ENCODE measurements at places on chromosomes 3 and 15. TPM values are rescaled to one million over a fixed set of nuclear protein-coding genes. Genes with fewer than 3 reads are reported as not detected.

CFAP20DC gene
- total RNA-seq, result 1.1 TPM

DNA sequence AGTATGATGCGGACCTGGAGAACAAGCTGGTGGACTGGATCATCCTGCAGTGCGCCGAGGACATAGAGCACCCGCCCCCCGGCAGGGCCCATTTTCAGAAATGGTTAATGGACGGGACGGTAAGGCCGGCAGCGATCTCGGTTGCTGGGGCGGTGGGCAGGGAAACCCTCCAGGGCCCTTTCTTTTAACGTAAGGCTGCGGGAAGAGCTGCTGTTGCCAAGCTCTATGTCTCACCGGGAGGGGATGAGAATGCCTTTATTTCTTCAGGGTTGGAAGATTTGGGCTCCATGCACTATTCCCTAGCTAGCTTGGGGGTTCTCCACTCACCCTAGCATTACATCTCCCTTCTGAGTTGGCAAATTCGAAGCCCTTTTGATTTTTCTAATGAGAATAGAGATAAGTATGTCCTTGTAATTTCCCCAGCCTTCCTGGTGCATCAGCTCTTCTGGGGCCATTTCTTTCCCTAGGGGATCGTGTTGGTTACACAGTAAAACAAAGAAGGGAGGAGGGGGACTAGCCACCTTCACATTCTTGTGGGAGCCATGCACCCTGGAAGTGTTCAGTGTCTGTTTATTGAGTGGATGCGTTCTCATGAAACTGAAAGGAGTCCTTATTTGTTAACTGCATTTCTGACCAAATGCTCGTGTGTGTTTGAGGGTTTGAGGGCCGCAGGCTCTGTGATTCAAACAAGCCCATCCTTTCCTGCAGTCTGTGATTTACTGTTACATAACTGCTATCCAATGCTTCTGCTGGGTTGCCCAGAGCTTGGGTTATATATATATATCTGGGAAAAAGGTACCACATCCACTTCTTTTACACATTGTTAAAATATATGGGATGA, 982 bp downstream of the TAGLN3 start:
- DNase-seq, result no peak

- no peak for DNase-seq
These were observed 251.8 kb downstream of the MAGI1 start for GRCh38 chr3:65786890-65787289.

- peak; percentile 29 for DNase-seq
These were observed 2.8 kb downstream of the ADAMTS17 start for GRCh38 chr15:100338971-100339444.

LRRC15 gene
- not detected for total RNA-seq

DNA sequence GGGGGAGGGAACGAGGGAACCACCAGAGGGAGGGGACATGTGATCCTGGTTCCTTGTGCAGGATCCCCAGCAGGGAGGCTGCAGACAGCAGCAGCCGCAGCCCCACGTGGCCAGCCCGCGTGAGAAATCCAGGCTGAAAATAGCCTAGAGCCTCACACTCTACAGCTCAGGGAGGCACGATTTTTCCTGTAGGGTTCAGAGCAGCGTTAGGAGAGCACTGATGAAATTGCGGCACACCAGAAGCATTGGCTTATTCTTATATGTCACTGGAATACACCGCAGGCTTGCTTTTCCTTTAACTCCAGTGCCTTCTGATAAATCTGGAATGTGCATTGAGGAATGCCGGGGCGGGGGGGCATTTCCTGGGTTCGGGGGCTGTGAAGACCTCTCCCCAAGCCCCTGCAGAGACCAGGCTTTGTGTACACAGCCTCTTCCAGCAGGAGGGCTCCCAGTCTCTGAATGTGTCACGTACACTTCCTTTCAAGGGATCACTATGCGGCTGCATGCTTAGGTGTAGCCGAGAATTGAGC, 193.0 kb downstream of the ATP10A start:
- DNase-seq, result no peak

DNAJA4 gene
- total RNA-seq, result 6.7 TPM

EPHB3 gene
- total RNA-seq, result 0.54 TPM

DNA sequence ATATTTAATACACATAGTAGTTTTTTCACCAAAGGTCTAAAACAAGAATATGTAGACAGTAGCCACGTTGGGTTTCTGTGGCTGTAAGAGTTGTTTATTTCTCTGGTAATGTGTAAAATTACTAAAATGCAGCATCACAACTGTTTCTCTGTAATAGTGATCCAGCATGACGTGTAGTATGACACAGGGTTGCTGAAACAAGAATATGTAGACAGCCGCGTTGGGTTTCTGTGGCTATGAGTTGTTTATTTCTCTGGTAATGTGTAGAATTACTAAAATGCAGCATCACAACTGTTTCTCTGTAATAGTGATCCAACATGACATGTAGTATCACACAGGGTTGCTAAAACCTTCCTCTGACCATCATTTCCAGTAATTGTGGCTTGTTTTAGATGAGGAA, 153.6 kb upstream of the ZNF717 start:
- DNase-seq, result no peak

GRCh38 chr3:21216598-21216997, 534.4 kb downstream of the ZNF385D start:
- DNase-seq, result no peak

- DNase-seq, result no peak
These were observed 777 bp downstream of the RNU5B-1 start for GRCh38 chr15:65305150-65305758.

DNA sequence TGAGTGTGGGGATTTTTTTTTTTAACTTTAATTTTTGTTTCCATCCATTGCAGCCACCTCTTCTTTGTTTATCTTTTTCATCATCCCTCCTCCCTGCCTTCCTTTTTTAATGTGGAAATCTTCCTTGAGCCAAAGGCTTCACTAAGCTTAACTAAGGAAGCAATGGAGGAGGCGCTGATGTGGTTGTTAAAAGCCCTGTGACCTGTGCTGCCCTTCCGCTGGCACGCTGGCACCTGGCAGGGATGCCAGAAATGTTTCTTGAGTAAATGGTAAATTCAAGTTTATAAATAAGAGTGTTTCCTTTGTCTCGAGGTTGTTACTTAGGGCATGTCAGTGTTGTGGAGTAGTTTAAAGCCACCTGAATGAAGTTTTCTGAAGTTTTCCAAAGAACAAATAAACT, 69.4 kb downstream of the CRTC3 start:
- no peak for DNase-seq

PTX3 gene
- 2.2 TPM for total RNA-seq

PLS1 gene
- 2.4 TPM for total RNA-seq

MGLL gene
- total RNA-seq, result 52.2 TPM

- DNase-seq, result no peak
These were observed 11.7 kb downstream of the ATP2C1 start for GRCh38 chr3:130905551-130905950.

- no peak for DNase-seq
These were observed 14.5 kb upstream of the FAN1 start for GRCh38 chr15:30889196-30889595.

GRCh38 chr3:12470111-12470510, 14.2 kb upstream of the TSEN2 start:
- DNase-seq, result no peak

GRCh38 chr15:60916032-60916678, 312.9 kb downstream of the RORA start:
- no peak for DNase-seq

DNA sequence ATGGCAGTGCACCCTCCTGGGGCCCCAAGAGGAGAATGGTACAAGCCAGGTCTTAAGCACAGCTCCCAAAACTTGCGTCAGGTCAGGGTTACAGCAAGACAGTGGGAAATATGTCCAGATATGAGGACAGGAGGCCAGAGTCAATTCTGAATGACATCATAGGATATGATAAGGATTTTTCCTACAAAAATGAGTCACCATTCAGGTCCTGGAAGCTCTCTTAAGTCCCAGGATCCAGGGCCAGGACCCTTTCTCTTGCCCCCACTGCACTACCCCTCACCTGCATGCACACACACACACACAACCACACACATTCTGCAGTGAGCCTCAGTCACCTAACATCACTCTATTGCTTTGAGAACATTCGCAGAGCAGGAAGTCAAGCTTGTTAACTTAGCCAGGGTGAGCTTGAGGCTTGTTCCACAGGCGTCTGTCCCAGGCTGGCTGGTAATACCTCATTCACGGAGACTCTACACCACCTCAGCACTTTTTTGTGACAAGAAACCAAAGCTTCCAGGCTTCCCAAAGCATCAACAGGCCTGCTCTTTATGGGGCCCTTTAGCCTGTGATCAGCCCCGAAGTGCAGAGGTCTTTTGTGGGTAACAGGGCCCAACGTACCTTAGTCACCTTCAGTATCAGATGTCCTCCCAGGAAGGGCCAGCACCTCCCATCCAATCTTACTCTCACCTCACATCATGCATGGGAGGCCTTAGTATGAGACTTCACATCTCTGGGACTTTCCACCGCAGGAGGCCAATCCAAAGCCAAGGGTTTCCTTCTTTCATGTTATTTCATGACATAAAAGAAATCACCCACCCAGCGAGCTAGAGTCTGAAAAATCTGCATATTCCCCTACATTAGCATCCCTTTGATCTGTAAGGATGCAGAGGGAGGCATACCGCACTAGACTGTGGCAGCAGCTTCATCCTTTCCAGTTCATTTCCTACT, 74.0 kb upstream of the LIPC start:
- peak; percentile 14 for DNase-seq

- no peak for DNase-seq
These were observed 33.9 kb upstream of the ACAN start for GRCh38 chr15:88769161-88769971.

DNA sequence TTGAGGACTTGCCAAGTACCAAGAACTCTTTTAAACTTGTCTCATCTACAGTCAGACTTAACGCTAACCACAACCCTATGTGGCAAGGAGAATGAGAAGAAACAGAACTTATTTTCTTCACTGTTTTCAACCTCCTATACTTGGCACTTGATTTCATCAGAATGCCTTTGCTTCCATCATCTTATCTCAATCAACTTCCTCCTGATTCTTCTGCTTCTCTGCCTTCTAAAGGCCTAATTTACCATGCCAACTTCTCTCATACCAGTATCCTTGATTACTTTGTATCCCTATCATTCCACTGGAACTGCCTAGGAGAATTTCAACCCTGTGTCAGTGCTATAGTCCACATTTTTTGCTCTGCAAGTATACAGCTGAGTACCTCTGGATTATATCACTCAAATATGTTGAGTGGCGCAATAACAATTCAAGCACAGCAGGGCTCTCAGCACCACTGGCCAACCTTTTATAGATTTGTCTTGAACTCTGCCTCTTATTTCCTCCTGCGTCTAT, 413.6 kb downstream of the ROBO1 start:
- no peak for DNase-seq

DNA sequence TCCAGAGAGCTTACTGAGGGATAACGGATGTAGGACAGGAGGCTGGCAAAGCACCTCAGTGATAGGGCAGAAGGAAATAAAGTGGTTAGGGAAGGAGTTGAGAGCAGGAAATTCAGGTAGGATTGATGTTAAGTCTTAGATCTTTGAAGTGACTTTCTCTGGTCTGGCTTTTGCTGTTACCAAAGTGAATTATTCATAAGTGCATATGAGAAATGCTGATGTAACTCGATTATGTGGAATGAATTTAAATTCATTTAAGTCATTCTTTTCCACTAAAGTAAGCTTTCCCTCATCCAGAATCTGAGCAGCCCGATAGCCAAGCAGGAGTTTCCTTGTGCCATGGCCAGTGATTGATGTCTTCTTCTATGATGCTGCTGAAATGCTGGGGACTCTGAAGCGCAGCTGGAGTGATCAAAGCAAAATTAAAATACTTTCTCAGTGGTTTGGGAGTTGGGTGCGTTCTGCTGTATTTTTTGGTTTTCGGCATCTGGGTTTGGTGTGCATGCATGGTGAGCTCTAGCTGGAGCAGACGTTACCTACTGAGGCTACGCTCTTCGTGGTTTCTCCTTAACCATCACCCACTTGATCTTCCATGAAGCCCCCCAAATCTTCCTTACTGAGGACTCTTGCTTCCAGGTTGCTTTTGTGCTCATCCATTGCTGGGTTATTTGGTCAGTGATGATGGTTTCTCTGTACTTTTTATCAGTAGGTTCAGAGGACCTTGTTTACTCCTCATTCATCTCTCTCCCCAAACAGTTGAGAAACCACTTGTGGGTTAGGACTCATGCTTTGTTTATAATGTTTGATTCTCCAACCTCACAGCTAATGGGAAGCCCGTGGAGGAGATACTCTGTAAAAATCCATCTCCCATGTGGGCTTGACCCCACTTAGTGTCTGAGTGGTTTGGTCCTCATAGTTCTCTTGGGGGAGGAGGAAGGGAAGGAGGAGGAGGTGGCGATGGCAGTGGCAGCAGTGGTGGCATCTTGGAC, 72.5 kb downstream of the IGF1R start:
- DNase-seq, result no peak

ATP13A4 gene
- total RNA-seq, result 0.27 TPM

DNA sequence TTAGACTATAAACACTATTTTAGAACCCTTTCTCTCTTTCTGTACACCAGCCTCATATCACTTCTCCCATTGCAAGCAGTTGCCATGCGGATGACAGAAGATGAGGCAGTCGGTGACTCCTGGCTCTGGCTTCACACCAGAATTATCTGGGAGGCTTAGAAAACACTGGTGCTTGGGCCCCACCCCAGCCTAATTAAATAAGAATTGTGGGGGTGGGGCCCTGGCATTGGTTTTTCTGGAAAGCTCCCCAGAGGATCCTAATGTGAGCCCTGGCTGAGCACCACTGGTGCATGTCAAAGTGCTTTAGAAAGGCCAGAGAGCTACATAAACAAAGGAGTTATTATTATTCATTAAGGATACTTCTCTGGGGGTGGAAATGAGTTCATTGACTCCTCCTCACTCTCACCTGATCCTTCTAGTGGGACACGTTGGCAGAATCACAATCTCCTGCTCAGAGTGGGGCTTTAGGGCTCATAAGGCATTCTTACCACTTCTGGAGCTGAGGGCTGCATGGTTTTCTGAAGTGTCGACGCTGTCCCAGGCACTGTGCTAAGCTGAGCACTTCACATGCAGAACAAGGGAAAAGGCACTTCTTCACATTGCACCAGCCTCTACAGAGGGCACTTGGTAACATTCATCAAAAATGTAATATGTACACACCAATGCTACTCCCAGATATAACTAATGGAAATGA, 188.5 kb upstream of the TLE3 start:
- no peak for DNase-seq

GRCh38 chr3:114861666-114862065, 285.4 kb downstream of the ZBTB20 start:
- DNase-seq, result no peak

DNA sequence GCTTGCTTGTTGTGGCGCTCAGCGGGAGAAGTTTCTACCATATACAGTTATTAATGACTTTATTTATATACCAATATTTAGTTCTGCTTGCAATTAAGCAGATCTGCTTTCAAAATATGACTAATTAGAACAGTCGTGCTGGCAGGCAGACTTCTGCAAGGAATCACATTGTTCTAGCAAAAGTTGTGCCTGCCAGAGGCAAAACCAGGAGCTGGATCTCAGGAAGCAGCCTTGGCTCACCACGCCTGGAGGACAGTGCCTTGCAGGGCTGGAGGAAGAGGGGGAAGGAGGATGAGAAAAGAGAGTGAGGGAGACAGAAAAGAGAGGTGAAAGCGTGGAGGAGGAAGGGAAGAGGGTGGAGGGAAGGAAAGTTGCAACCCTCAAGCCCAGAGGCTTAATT, 160.3 kb downstream of the NUP210 start:
- no peak for DNase-seq

PRR20G gene
- total RNA-seq, result not detected

- no peak for DNase-seq
These were observed 2.2 kb downstream of the PIAS1 start for GRCh38 chr15:68056097-68056865.

ZNF774 gene
- 0.27 TPM for total RNA-seq
